ENCODE measurements at places on chromosomes 12 and 14.

- no peak for DNase-seq
These were observed 238.0 kb upstream of the ATP2B1 start for GRCh38 chr12:89946518-89947135.

DNA sequence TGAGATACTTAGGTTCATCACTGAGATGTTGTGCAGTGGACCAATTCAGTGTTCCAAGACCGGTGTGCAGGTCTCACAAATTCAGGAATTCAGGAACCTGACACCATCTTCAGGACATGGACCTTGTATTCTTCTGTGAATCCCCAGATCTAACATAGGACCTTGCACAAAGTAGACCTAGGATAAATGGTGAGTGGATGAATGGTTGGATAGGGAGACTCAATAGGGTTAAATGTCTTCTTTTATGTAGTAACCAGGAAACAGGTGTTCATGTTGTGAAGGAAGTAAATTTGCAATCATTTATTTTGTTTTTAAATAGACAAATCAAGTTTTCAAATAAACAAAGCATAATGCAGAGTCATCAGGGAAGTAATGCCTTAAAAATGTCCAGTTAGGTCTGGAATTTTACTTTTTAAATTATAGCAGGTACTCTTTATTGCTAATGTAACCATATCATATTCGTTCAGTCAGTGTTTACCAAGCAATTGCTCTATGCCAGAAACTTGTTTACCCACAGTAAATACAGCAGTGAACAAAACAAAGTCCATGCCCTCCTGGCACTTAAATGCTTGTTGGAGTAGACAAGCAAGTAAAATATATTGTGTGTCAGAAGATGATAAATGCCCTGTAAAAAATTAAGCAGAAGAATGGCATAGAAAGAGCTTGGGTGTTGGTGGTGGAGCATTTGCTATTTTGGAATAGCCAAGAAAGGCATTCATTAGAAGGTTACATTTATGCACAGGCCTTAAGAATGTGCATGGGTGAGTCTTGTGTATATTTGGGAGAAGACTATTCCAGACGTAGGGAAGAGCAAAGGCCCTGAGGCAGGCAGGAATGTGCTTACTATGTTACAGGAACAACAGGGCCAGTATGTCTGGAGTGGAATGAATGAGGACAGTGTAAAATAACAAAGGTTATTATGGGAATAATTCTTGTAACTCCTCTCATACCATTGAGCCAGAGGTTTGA is 26.3 kb downstream of the RXYLT1 start:
- DNase-seq, result no peak

- no peak for DNase-seq
These were observed 57.8 kb upstream of the ARHGAP5 start for GRCh38 chr14:32019276-32019675.

DNA sequence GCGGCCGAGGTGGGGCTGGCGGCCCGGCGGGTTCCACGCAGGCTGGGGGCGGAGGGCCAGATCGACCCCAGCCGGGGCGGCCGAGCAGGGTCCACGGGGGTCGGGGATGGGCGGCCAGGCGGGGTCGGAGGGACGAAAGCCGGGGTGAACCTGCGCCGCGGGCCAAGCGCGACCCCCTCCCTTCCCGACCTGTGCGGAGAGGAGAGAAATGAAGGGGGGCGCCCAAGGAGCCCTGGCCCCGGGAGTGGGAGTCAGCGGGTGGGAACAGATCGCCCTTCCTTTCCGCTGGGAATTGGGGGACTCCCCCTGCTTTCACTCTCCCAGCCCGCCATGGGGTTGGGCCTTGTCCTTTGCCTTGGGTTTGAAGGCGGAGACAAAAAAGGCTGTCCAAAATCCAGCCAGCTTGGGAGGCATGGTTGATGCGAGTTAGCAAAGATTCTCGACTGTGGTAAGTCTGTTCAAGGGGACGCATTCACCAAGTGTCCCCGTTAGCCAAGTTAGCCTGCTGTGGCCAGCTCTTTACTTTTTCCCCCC is 559 bp upstream of the CKAP4 start:
- peak; percentile 64 for DNase-seq

DNA sequence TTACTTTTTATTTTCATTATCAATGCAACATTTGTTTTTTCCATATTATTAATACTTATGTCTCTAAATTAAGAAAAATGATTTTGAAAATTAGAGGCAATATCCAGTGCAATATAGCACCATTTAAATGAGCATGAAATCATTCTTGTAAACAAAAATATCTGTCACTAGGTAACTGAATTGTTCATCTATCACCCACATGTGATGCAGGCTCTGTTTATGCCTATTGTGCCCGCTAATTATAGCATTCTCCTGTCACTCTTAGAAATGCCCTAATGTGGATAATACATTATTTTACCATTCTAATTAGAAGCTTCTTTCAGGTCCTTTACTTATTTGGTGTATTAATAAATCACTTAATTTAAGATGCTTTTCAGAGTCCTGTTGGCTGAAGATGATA is 1332.4 kb downstream of the AACS start:
- no peak for DNase-seq

GRCh38 chr12:1318327-1319031 is 275.9 kb downstream of the FBXL14 start:
- peak; percentile 51 for DNase-seq

GRCh38 chr12:104858611-104859543 is 99.2 kb downstream of the SLC41A2 start:
- DNase-seq, result no peak

DNA sequence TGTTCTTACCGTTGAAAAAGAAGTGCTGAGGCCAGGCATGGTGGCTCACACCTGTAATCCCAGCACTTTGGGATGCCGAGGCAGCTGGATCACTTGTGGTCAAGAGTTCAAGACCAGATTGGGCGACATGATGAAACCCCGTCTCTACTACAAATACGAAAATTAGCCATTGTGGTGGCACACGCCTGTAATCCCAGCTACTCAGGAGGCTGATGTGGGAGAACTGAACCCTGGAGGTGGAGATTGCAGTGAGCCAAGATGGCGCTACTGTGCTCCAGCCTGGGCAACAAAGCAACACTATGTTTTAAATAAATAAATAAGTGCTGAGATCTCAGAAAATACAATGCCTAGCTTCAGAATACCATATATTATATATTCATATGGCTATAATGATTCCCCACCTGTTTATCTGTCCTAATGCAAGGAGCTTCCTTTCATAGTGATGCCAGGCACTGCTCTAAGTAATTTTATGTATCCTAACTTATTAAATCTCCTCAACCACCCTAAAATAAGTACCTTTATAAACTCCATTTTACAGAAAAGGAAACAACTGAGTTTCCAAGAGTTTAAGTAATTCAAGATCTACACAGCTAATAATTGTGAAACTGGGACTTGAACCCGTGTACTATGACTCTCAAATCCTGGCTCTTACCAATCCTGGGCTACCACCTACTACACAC is 7.3 kb downstream of the PHLDA1 start:
- no peak for DNase-seq

DNA sequence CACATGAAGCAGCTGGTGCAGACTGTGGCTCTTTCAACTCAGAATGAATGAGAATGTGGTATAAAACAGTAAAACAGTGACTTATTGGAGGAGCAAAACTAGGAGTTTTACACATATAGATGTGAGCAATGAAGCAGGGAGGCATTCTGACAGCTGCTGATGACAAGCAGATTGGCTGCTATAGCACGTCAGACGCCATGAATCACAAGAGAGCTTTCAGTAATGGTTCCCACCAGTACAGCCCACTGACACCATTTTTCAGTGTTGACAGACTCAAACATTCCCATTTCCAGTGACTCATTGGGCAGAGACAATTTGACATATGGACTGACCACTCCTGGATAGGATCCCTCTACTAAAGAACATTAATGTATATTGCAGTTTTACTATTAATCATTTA is 24.6 kb upstream of the FSCB start:
- no peak for DNase-seq

GRCh38 chr12:5868625-5869295 is 76.3 kb downstream of the ANO2 start:
- no peak for DNase-seq

- no peak for DNase-seq
These were observed 376.5 kb upstream of the GARIN6 start for GRCh38 chr12:99271071-99271470.

DNA sequence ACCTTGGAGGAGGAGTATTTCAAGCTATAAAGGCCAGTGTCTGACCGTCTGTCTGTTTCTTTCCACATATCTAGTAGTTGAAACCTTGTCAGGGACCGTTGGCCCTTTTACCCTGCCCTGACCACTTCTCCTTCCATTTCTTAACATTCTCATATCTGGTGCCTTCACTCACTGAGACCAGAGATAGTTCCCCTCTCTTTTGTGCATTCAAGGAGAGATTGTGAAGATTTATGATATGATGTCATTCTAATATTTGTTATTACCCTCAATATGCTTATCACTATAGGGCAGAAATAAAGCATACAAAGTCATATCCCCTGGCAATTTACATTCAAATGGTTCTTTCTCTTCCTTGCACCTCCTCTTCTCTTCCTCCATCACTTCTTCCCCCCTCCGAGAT is 83.3 kb downstream of the PLXNC1 start:
- no peak for DNase-seq
